ENCODE measurements at places on chromosomes 1 and 21.

DNA sequence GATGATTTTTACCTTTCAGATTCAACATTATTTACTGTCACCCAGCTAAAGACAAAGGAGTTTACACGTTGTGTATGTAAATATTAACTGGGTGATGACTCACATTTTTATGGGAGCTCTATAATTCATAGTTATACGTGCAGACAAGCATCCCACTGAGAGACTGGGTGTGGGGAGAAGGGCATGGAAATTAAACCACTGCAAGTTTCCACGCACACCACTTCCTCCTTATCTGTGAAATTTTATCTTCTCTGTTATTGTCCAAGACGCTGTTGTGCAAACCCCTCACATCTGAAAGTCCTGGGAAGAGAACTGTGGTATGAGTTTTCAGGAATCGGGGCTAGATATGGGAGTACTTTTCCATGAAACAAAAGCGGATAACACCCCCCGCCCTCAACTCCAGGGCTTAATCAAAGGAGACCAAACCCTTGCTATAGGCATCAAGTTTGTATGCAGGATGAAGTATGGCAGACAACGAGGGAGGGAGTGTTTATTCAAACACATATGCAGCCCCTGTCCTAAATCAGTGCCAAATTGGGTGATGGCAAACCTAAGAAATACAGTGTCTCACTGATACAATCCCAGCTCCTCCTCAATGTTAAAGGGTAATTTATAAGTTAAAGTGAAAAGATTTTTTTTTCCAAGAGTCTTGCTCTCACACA lies 23.3 kb upstream of the DPT start:
- DNase-seq = no peak

DNA sequence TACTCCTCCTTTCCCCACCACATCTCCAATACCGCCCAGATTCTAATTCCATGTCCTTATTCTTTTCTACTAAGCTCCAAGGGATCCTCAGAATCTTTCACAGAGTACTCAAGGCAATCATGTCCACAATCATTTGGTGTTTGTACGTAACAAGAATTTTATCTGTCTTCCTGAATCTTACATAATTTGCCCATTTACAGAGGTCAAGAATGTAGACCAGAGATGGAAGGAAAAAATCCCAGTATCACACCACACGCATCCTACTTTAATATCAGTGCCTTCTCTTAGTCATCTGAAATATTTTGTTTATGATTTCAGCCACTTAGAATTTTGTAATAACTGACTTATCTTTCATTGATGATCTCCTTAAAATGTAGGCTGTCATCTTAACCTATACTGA lies 366.0 kb upstream of the LRRC7 start:
- DNase-seq = no peak

- DNase-seq = peak; percentile 55
Measured at GRCh38 chr1:19704247-19705113, 39.8 kb downstream of the HTR6 start.

DNA sequence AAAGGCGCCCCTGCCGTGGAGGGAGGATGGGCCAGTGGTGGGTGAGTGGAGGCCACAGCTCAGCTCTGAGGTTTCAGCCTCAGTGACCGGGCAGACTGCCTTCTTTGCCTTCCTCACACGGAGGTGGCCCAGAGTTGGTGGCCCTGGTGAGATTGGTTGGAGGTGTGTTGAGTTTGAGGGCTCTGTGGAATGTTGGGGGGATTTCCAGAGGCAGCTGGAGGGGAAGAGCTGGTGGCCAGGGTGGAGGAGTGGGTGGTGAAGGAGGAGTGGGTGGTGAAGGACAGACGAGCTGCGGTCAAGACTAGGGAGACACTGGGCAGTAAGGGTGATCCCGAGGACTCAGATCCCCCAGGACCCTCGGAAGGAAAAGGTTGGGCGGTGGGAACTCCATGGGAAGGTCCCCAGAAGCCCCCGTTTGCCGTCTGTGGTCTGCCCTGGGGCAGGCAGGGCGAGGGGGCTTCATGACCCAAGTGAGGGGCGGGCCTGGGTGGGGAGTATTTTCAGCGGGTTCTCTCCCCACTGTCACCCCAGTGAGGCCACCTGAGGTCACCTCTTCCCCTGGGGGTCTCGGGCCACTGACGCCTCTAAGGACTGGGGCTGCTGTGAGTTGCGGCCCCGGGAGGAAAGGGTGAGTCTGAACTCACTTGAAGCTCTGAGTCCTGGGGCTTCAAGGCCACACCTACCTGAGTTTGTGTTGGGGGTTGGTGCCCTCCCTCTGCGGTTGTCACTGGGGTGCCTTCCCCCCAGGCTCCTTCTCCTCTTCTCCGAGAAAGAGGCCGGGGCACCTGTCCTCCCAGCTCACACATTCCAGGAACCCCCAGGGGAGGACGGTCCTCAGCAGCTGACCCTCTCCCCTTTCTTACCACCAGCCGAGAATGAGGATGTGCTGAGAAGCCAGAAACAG lies 22.7 kb upstream of the PIK3CD start:
- DNase-seq = peak; percentile 74

DNA sequence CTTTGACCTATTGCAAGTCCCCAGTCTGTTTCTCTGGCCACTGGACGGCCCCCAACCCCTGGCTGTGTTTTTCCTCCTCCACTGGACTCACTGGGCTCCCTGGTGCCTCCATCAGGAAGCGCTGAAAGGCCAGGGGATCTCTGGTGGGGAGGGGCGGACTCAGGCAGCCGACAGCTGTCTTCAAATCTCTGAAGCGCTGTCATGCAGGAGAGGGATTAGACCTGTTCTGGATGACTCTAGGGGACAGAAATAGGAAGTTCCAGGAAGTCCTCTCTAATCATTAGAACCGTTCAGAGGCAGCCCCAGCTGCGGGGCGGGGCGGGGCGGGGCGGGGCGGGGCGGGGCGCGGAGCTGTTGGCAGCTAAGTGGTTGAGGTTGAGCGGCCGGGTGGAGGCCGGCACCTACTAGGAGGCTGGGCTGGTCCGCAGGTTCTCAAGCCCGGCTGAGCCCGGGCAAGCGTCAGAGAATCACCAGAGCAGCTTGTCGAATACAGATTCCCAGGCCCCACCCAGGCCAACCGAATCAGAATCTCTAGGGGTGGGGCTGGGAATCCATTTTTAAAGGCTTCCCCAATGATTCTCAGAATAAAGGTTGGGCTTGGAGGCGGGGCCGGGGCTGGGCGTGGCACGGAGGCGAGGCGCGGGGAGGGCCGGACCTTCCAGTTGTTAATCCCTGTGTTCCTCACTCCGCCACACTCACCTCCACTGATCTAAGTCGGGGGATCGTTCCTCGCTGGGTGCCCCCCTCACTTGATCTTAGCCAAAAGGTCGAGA lies 11.4 kb upstream of the PHLDA3 start:
- DNase-seq = peak; percentile 35
